Activated CD8-positive, alpha-beta memory T cell treated with anti-CD3 and anti-CD28 coated beads for 1 hour (primary cell): ENCODE measurements at places on chromosomes 13 and 19.

DNA sequence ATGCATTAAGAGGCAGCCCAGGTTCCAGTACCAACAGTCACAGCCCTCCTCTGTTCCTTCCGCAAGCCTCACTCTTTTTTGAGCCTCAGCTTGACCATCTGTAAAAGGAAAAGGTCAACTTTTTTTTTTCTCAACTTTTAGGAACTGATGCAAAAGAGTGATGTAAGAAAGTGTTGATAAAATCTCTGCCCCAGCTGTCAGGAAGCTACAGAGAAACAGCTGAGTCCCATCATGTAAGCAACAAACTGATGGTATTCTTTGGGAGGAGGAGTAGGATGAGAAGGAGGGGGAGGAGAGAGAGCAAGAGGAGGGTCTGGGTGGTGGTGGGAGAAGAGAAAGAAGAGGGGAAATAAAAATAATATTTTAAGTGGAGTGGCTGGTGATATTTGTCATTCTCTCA is 233.9 kb upstream of the TSHZ3 start:
- no peak for DNase-seq

DNA sequence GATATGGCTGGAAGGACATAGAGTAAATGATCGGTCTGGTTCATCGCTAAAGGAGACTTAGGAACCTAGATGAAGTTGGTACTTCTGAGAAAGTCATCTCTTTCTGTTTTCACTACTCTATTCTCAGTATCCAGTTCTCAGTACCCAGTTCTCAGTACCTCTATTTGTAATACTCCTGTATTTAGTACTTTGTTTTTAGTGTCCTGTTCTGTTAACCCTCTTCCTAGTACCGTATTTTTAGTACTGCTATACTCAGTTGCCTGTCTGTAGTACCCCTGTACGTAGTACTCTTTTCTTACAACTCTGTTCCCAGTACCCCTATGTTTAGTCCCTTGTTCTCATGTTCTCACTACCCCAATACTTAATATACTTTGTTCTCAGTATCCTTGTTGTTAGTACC is 1.2 kb downstream of the RFXAP start:
- no peak for DNase-seq

DNA sequence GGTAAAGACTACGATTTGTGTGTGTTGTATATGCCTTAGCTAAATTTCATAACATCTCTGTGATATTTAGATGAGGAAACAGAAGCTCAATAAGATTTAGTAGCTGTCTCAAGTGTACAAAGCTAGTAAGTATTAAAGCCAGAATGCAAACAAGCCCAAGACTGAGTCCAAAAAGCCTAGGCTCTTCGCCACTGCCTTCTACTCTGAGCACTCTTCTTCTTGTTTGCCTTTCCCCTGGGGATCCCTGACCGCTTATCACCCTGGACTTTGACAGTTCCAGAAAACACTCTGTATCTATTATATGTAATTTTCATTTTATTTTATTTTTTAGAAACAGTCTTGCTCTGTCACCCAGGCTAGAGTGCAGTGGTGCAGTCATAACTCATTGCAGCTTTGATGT is 5.8 kb downstream of the TM9SF2 start:
- DNase-seq: no peak

DNA sequence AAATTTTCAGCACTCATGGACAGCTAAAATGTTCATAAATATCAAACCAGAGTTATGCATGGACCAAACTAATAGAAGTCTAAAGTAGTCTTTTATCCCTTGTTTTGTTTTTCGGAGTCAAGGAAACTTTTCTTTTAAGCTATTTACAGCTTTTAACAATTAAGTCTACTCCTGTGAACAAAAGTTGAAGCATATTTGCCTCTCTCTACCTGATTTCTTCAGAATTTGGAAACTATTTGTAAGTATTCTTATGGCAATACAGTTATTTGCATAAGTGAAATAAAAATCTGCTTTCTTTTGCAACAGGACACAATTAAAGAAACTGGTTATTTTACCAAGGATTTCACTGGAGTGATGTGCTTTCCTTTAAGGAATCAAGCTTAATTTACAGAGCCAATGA is 47.1 kb upstream of the ANKRD10 start:
- no peak for DNase-seq
